ENCODE measurements at places on chromosomes 1 and 21. TPM values are rescaled to one million over a fixed set of nuclear protein-coding genes. Genes with fewer than 3 reads are reported as not detected.

CLDN17 gene
- not detected for total RNA-seq

PPIH gene
- 49.4 TPM for total RNA-seq

SETDB1 gene
- 95.2 TPM for total RNA-seq

DNA sequence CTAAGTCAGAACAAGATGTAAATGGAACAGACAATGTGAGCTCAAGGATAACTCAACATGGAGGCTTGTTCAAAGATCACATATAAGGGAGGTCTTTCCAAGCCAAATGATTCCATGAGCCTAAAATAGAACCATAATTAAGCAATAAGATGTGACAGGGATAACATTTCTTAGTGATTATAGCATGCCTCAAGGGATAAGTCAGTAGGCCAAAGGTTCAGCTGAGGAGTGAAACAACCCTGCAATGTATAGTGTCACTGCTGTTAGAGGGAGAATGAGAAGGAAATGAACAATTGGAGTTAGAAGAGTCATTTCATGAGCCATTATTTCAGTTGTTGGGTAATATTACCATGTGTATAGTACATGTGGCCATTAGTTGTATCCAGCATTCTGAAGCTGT, 25.0 kb downstream of the GORAB start:
- H3K36me3 ChIP-seq, result peaks cover 36% of the 10 kb centered on the region
- no peak overlapping the region for H3K4me3 ChIP-seq
- H3K27me3 ChIP-seq, result no peaks in the 10 kb centered on the region
- H3K4me1 ChIP-seq, result no peaks in the 10 kb centered on the region

DNA sequence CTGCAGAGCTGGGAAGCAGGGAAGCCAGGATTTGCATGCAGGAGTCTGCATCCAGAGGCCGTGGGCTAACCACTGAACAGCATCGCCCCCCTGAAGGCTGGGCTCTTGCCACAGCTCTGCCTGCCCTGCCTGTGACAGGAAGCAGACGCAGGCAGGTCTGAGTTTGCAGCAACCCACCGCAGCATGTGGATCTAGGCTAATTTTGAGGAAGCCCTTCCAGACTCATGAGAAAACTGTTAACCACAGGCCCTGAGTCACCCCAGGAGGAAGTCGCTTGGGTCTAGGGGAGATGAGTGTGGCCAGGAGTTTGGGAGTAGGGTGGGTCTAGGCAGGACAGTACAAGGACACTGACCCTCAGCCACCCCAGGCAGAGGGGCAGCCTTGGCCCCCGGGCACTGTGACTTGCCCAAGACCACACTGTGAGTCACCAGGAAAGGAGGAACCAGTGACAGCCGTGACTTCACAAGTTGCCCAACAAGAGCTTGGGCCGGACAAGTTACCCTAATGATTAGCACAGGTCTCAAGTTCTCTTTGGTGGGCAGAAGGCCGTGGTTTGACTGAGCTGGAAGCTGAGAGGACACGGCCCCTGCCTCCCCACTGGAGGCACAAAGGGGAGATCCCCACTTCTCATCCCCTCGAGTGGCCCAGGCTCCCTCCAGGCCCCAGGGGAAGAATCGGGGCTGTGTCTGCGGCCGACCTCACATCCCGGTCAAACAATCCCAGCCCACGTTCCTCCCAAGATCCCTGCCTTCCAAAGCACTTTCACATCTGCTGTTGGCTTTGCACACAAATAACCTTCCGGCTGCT, 826 bp downstream of the LAPTM5 start:
- H3K36me3 ChIP-seq, result peaks cover 16% of the 10 kb centered on the region
- no peaks in the 10 kb centered on the region for H3K27me3 ChIP-seq
- peak; percentile 73 for DNase-seq
- peaks cover 55% of the 10 kb centered on the region for H3K4me1 ChIP-seq
- H3K4me3 ChIP-seq, result peak overlapping the region; percentile 100
- peak overlapping the region; percentile 99 for H3K27ac ChIP-seq

- H3K4me1 ChIP-seq, result peaks cover 7% of the 10 kb centered on the region
- no peak overlapping the region for H3K27ac ChIP-seq
- no peak for DNase-seq
- no peak overlapping the region for H3K4me3 ChIP-seq
These were observed 66.5 kb downstream of the FCRL5 start for GRCh38 chr1:157485793-157486192.

EMC1 gene
- total RNA-seq, result 38.9 TPM

ADORA1 gene
- not detected for total RNA-seq

GRCh38 chr1:27571439-27572018, 32.4 kb downstream of the AHDC1 start:
- no peaks in the 10 kb centered on the region for H3K36me3 ChIP-seq
- no peak overlapping the region for H3K27ac ChIP-seq
- H3K27me3 ChIP-seq, result no peaks in the 10 kb centered on the region
- no peak overlapping the region for H3K4me3 ChIP-seq
- H3K4me1 ChIP-seq, result peaks cover 49% of the 10 kb centered on the region
- DNase-seq, result no peak

B3GALT2 gene
- 0.62 TPM for total RNA-seq

MPZ gene
- total RNA-seq, result 12.2 TPM

- H3K36me3 ChIP-seq, result peaks cover 8% of the 10 kb centered on the region
- H3K4me1 ChIP-seq, result no peaks in the 10 kb centered on the region
- no peak overlapping the region for H3K4me3 ChIP-seq
These were observed 16.9 kb downstream of the RAB7B start for GRCh38 chr1:205986292-205986691.

- H3K4me3 ChIP-seq, result no peak overlapping the region
- H3K27me3 ChIP-seq, result no peaks in the 10 kb centered on the region
- no peak for DNase-seq
- peaks cover 36% of the 10 kb centered on the region for H3K36me3 ChIP-seq
- H3K4me1 ChIP-seq, result no peaks in the 10 kb centered on the region
- H3K27ac ChIP-seq, result no peak overlapping the region
These were observed 40.4 kb downstream of the LIN9 start for GRCh38 chr1:226268421-226269124.

CASQ1 gene
- not detected for total RNA-seq

GRCh38 chr1:94819238-94819944, 766 bp upstream of the SLC44A3 start:
- peaks cover 5% of the 10 kb centered on the region for H3K4me1 ChIP-seq
- H3K36me3 ChIP-seq, result no peaks in the 10 kb centered on the region
- H3K27ac ChIP-seq, result no peak overlapping the region
- H3K4me3 ChIP-seq, result peak overlapping the region; percentile 56

- peaks cover 11% of the 10 kb centered on the region for H3K36me3 ChIP-seq
- H3K4me1 ChIP-seq, result no peaks in the 10 kb centered on the region
- H3K27me3 ChIP-seq, result peaks cover 4% of the 10 kb centered on the region
- no peak overlapping the region for H3K27ac ChIP-seq
- no peak for DNase-seq
These were observed 122.8 kb upstream of the PAXBP1 start for GRCh38 chr21:32894321-32894720.

- no peaks in the 10 kb centered on the region for H3K36me3 ChIP-seq
- no peak for DNase-seq
- no peak overlapping the region for H3K4me3 ChIP-seq
These were observed 36.2 kb downstream of the LDLRAP1 start for GRCh38 chr1:25579292-25580252.

SPRR2G gene
- total RNA-seq, result not detected

PLA2G2F gene
- not detected for total RNA-seq

DNA sequence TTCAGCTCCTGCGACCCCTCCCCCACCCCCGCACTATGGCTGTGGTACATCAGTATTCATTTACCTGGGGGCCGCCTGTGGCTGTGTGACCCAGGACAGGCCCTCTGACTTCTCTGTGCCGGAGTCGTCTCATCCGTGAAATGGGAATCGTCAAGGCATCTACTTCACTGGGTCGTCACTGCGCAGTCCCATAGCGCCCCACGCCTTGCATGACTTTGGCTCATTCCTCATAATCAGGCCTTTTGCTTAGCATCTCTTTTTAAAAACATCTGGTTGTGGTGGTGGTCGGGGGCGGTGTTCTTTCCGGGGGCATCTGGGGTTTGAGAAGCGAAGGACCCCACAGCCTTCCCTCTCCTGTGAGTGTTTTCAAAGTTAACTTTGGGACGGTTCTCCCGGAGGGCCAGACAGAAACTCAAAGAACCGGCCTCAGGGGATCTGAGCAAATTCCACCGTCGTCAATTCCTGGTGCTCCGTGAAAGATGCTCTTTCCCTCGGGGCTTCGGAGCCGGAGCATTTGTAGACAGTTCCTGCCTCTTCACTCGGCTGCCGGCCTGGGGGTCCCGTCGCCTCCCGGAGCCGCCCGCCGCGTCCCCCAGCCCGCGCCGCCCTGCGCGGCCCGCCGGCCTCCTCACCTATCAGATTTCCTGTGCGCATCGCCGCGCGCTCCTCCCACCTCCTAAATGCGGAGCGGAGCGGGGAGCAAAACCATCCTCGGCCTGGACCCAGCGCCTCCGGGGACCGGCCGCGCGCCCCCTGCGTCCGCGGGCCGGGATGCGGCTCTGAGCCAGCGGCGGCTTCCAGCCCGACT, at the start of gene B3GALT5:
TSS of gene B3GALT5 (plus strand) at position 708 of the 808 bp plus-strand sequence. CDS start 47,620 bp downstream, outside the sequence.
- DNase-seq, result no peak
- no peak within 1 kb of the TSS for H3K4me3 ChIP-seq
- no peak within 1 kb of the TSS for H3K27ac ChIP-seq
- H3K4me1 ChIP-seq, result peaks cover 9% of the 10 kb centered on the region
- peaks cover 40% of the 10 kb centered on the region for H3K27me3 ChIP-seq

DNA sequence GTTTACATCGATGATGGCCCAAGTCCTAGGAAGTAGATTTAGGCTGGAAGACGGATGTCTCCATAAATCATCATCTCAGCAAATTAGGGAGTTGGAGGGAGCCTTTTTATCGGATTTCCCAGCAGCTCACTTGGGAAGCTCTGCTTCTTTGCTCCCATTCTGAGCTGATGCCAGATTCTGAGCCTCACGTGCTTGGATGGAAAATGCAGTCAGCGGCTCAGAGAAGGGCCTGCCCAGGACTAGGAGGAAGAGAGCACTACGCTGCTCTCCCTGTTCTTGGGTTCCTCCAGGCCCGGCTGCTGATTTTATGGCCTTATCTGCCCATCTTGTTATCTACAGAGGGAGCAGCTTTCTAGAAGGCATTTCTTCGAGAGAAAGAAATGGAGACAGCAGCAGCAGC, 42.0 kb downstream of the UBIAD1 start:
- no peaks in the 10 kb centered on the region for H3K27me3 ChIP-seq
- no peak for DNase-seq
- H3K4me1 ChIP-seq, result peaks cover 5% of the 10 kb centered on the region
- H3K27ac ChIP-seq, result no peak overlapping the region
- H3K4me3 ChIP-seq, result no peak overlapping the region
- H3K36me3 ChIP-seq, result peaks cover 2% of the 10 kb centered on the region

- H3K36me3 ChIP-seq, result no peaks in the 10 kb centered on the region
- peaks cover 8% of the 10 kb centered on the region for H3K27me3 ChIP-seq
- H3K27ac ChIP-seq, result no peak overlapping the region
These were observed 27.5 kb upstream of the ROR1 start for GRCh38 chr1:63746129-63746864.

MARK1 gene
- not detected for total RNA-seq

Measured in naive thymus-derived CD8-positive, alpha-beta T cell (primary cell).